Stimulated activated CD8-positive, alpha-beta memory T cell treated with anti-CD3 and anti-CD28 coated beads, Interleukin-4, amount 100 ng/mL, for 48 hours (primary cell): ENCODE measurements at places on chromosomes 4 and X.

DNA sequence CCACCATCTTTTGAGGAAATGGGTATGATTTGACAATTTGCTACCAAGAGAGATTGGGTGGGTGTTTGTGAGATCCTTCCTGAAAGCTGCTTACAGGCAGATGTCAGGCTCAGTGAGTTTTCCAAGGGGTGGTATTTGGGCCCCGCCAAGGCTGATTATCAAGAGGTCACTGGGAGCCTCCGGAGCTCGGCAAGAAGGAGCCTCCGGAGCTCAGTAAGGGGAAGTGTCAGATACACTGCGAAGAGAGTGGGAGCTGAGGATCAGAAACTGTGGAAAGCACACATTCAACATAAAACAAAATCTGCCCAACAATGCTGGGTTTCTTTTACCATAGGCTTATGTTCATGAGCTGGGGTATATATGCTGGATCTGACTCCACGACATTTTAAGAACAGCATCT lies 714 bp downstream of the RTL3 start:
- DNase-seq: no peak

DNA sequence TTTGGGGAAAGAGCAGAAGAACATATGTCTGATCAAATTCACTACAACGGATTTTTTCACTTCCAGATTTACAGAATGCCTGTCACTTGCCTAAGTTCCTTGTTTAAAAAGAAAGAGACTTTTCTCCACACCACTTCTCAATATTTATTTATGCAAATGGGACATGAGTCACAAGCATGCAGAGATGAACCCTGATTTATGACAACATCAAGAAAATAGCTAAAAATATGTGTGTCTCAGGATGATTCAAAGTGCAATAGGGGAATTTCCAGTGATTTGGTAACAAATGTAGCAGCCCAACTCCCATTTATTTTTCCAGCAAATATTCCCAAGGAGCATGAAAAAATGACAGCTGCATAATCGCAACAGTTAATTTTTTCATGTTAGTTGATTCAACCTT lies 180.4 kb upstream of the FAT1 start:
- DNase-seq: no peak

GRCh38 chr4:144350706-144351105 lies 210.2 kb upstream of the GYPA start:
- DNase-seq: no peak

- DNase-seq: no peak
These were observed 191.2 kb downstream of the BANK1 start for GRCh38 chr4:101981756-101982155.

DNA sequence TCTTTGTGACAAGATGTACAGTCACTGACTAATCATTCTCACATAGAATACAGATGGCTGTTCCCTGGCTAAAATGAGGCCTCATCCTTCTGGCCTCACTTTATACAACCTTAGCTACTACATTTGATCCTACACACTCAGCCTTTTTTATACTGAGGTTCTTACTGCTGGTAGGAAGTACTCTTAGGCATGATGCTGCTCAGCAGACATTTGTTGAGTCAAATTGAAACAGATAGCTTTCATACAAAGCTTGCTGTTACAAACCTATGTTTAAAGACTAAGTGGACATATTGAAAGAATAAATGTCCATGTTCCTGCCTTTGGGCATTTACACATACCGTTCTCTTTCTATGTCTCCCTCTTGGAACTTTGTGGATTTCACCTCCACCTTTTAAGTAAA lies 154.9 kb downstream of the NPFFR2 start:
- DNase-seq: no peak

- DNase-seq: no peak
These were observed 125.8 kb upstream of the EDNRA start for GRCh38 chr4:147355032-147355656.
